ENCODE measurements at places on chromosomes 3 and 15.

- DNase-seq = no peak
Observed at GRCh38 chr15:64019764-64020163, 26.5 kb downstream of the DAPK2 start.

DNA sequence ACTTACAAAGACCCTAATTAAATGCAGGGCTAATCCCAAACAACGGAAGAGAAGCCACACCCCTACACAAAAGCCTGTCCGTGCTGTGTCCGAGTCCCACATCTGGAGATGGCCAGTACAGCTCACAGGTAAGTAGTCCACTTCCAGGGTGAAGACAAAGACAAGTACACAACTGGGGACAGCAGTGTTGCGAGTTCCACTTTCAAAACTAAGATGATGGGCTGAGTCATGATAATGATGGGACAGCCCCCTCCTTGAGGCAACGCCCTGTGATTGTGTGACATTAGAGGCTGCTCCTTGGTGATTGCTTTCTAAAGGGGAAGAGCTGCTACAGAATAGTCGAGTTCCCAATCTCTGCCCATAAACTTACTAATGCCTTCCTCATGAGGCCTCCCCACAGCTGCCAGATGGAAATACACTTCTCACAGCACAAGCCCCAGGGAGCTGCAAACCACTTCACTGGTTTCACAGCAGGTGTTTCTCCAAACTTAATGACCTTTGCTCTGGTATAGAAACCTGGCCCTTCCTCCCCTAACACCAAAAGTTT, 27.6 kb downstream of the RFT1 start:
- DNase-seq = no peak

DNA sequence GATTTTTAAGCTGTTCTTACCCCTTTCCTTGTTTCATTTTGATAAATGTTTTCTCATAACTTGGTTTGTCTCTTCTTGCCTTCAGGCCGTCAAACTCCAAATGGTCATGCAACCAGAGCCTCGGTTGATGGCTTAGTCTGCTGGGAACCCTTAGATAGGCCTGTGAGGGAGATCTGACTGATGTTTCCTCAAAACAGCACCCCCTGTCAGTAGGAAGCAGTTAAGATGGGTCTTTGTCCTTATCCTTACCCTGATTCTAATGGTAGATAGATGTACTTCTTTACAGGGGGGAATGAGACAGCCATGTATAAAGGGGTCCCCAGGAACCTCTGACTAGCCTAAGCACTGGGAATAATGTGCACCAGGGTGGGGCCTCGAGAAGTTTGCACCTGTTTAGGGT, 16.3 kb upstream of the OR5H1 start:
- no peak for DNase-seq

- no peak for DNase-seq
Observed at GRCh38 chr3:32113981-32114545, 7.6 kb downstream of the GPD1L start.

DNA sequence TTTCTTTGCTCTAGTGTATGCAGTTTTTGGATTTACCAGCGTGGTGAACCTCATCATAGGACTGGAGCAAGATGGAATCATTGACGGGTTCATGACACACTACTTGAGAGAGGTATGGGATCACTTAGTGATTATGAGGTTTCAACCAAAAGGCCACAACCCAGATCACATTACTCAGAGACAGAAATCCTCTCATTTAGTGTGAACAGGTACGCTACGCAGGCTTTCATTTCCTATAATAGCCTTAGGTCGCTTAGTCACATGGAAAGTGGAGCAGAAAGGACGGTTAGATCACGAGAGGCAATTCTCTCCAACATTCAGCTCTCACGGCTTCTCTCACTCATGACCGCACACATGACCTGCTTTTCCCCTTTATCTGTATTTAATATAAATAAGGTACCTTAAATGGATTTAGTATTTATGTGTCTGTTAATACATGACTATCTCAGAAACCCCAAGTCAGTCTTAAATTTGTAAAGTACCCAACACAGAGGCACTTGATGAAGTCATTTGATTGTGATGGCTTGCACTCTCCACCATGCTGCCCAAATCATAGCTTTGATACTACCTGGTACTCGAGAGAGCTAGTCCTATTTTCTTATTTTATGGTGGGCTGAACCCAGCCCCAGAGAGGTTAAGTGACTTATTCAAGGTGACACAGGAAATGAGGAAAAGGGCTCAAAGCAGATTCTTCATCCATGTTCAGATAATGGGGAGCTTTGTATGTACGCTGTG, 8.6 kb downstream of the TM6SF1 start:
- DNase-seq = no peak

GRCh38 chr3:53217175-53217574, 38.6 kb downstream of the TKT start:
- DNase-seq = no peak
